Urinary bladder (tissue), 4 donors: ENCODE measurements at places on chromosomes 4 and X. TPM values are rescaled to one million over a fixed set of nuclear protein-coding genes. Genes with fewer than 3 reads are reported as not detected.

TBX22 gene
- not detected for polyA plus RNA-seq

SLC49A3 gene
- 7.9 TPM for polyA plus RNA-seq

TMSB15A gene
- 0.85 TPM for polyA plus RNA-seq

SUV39H1 gene
- polyA plus RNA-seq, result 6.0 TPM

GYPB gene
- polyA plus RNA-seq, result not detected

TCEANC gene
- 1.6 TPM for polyA plus RNA-seq

APELA gene
- polyA plus RNA-seq, result not detected

IL21 gene
- polyA plus RNA-seq, result not detected

CNGA1 gene
- 2.5 TPM for polyA plus RNA-seq

FABP2 gene
- polyA plus RNA-seq, result not detected

TRMT44 gene
- polyA plus RNA-seq, result 10.4 TPM

TTC29 gene
- not detected for polyA plus RNA-seq

IL2 gene
- polyA plus RNA-seq, result not detected

ATP2B3 gene
- polyA plus RNA-seq, result 0.10 TPM

FAM53A gene
- 2.9 TPM for polyA plus RNA-seq

NDST4 gene
- polyA plus RNA-seq, result 0.04 TPM

SNCA gene
- 10.8 TPM for polyA plus RNA-seq

HSFX1 gene
- 1.5 TPM for polyA plus RNA-seq

MAGEA1 gene
- polyA plus RNA-seq, result not detected

SULT1E1 gene
- 0.16 TPM for polyA plus RNA-seq

HELT gene
- not detected for polyA plus RNA-seq

CT45A10 gene
- polyA plus RNA-seq, result not detected

ARMCX4 gene
- polyA plus RNA-seq, result 11.5 TPM

PDCL2 gene
- not detected for polyA plus RNA-seq

CCKAR gene
- polyA plus RNA-seq, result not detected

POU4F2 gene
- polyA plus RNA-seq, result not detected

PTCHD1 gene
- polyA plus RNA-seq, result 2.0 TPM

PRSS12 gene
- polyA plus RNA-seq, result 1.7 TPM

OTUD6A gene
- polyA plus RNA-seq, result not detected

HCCS gene
- polyA plus RNA-seq, result 20.0 TPM

ASB12 gene
- 0.39 TPM for polyA plus RNA-seq

ZNF275 gene
- polyA plus RNA-seq, result 7.6 TPM

FATE1 gene
- polyA plus RNA-seq, result 0.13 TPM

MAP3K15 gene
- 0.10 TPM for polyA plus RNA-seq

PCDH11X gene
- polyA plus RNA-seq, result 0.23 TPM

TSPAN5 gene
- polyA plus RNA-seq, result 10.9 TPM

GAGE2A gene
- polyA plus RNA-seq, result not detected

SLC9B1 gene
- 0.61 TPM for polyA plus RNA-seq

CWH43 gene
- 1.2 TPM for polyA plus RNA-seq

SERTM2 gene
- polyA plus RNA-seq, result 0.16 TPM

STK32B gene
- 2.1 TPM for polyA plus RNA-seq
